ENCODE measurements at places on chromosomes 7 and 10.

- DNase-seq: no peak
These were observed 27.9 kb upstream of the CUL1 start for GRCh38 chr7:148670807-148671206.

- DNase-seq: no peak
These were observed 5.7 kb upstream of the TNRC18 start for GRCh38 chr7:5429253-5429856.

DNA sequence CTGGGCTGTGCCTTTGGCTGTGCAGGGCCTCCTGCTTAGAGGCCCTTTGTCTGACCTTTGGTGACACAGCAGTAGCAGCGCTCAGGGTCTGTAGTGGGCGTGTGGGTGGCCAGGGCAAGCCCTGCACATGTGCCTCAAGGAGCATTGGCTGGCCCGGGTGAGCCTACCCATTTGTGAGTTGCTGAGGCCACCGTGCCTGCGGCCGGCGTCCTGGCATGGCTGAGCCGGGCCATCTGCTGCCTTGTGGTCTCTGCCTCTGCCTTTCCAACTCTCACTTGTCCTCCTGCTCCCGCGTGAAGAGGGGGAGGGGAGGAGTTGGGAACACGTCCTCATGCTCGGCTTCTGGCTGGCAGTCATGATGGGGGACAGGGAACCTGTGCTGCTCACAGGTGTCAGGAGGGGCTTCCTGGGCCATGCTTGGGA, 9.2 kb upstream of the ORAI2 start:
- no peak for DNase-seq

DNA sequence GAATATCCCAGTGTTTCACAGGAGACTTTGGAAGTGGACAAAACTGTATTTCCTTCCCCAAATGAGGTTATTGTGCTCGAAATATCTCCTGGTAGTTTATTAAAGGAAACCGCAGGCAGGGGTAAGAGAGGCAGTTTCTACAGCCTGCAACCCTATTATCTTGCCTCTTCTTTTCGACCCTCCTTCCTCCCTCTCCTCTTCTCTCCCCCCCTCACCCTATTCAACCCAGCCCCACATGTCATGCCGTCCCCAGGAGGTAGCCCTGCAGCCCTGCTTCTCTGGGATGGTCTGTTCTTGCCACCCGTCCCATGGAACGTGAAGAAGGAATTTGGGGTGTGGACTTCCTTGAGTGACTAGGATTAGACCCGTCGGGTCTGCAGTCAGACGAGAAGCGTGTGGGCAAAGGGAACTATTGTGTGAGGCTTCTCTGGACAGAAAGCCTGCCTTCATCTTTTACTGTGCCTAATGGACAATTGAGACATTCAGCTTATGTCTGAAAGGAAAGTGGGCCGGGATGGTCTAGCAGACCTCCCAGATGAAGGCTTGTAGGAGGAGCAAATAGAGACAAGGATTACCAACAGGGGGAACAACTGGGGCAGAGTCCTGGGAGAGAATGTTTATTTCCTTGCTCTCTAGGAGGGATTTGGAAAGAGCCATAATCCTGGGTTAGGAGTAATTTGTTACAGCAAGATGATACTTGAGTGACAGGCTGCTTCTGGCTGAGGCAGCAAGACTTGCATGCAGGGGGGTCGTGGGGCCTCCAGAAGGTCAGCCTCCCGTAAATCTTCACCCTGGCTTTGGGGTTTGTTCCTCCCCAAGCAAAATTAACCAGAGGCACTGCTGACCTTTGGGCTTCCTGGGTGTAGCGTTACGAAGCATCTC, 77.8 kb downstream of the TCF7L2 start:
- no peak for DNase-seq

- DNase-seq: no peak
These were observed 110.6 kb downstream of the ZMIZ1 start for GRCh38 chr10:79179164-79179956.

GRCh38 chr10:630581-631073, 58.8 kb downstream of the DIP2C start:
- no peak for DNase-seq

GRCh38 chr10:14271621-14272020, 59.1 kb downstream of the FRMD4A start:
- no peak for DNase-seq

- no peak for DNase-seq
These were observed 308.7 kb downstream of the FRMD4A start for GRCh38 chr10:14022052-14022451.

DNA sequence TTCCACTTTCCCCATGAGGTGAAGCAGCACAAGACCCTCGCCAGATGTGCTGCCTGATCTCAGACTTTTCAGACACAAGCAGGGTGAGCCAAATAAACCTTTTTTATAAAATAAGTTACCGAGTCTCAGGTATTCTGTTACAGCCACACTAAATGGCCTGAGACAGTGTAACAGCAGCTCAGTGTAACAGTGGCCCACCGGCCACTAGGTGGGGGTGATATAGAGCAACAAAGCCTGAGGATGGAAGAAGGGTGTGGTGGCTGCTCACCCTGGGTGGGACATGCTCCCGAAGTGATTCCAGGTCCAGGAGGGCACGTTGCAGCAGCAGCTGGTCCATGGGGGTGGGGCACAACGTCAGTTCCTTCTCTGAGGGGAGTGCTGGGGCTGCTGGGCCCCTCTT, 44.6 kb downstream of the BMS1 start:
- no peak for DNase-seq

DNA sequence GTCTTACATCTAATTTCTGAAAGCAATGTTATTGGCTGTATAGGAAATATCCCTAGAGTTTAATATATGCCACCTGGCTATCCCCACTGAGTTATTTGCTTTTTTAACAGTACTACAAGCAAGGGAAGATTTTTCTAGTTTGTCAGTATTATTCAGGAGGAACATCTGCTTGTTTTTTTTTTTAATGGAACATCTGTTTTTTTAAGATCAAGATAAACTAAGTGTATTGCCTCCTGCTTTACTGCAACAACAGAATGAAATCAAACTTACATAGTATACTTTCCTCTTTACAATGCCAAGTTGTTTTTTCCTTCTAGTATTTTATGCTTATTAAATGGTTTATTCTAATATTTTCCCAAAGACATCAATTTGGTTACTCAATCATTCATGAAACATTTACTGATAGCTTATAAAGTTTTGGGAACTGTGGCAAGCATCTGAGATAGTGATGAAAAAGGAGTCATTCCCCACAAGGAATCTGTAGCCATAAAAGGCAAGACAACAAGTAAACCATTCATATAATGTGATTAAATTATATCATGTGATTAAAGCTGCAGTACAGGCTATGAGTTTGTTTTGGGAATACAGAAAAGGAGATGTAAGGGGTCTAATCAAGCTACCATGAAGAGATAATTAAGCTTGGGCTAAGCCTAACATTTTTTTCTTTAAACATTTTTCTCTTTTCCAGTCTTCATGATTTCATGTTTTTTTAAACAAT, 17.4 kb downstream of the MTPN start:
- DNase-seq: no peak

All from activated naive CD4-positive, alpha-beta T cell (primary cell).